ENCODE measurements at places on chromosomes 11 and 22.

GRCh38 chr11:3036419-3036818 is 20.8 kb downstream of the CARS1 start:
- DNase-seq, result no peak

DNA sequence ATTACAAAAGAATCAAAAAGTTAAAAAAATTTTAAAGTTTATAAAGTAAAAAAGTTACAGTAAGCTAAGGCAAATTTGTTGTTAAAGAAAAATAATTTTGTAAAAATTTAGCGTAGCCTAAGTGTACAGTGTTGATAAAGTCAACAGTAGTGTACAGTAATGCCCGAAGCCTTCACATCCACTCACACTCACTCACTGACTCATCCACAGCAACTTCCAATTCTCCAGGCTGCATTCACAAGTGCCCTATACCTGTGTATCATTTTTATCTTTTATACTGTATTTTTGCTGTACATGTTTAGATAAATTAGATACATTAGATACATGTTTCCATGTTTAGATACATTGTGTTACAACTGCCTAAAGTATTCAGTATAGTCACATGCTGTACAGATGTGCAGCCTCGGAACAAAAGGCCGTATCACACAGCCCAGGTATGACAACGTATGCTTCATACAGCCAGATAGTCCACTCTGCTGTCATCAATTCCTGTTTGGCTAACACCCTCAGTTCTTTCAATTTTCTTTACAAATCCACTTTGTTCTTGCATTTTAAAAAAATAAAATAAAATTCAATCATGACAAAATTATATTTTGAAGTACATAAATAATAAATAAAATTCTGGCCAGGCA is 80.7 kb downstream of the RBFOX2 start:
- DNase-seq, result no peak

DNA sequence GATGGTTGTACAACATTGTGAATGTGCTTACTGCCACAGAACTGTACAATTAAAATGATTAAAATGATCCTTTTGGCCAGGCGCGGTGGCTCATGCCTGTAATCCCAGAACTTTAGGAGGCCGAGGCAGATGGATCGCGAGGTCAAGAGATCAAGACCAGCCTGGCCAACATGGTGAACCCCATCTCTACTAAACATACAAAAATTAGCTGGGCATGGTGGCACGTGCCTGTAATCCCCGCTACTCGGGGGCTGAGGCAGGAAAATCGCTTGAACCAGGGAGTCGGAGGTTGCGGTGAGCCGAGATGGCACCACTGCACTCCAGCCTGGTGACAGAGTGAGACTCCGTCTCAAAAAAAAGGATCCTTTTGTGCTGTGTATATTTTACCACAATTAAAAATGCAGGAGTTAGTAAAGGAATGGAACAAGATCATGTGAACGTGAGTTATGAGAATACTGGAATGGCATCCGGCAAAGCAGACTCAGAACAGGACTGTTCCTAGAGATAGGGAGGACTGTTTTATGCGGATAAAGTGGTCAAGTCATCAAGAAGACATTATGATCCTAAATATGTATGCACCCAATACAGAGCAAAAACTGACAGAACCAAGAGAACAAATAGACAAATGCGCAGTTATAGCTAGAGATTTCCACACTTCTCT is 58.0 kb upstream of the CLDN5 start:
- no peak for DNase-seq

DNA sequence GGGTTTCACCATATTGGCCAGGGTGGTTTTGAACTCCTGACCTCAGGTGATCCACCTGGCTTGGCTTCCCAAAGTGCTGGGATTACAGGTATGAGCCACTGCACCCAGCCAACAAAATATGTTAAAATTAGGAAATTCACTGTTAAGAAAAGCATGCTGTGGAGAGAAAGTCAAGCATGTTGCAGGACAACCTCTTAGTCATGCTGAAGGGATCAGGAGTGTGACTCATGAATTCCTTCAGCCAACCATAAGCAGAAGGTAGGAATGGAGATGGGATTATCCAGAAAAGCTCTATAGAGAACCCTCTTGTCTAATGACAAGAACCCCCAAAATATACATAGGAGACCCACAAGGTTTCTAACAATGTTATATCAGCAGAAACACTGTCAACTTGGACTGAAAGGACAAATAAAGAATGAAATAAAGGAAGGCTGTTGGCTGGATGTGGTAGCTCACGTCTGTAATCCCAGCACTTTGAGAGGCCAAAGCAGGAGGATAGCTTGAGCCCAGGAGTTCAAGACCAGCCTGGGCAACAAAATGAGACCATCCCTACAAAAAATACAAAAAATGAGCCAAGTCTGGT is 16.0 kb downstream of the MRTFA start:
- no peak for DNase-seq

GRCh38 chr11:15145615-15146014 is 30.9 kb downstream of the INSC start:
- no peak for DNase-seq

- no peak for DNase-seq
Observed at GRCh38 chr11:42257534-42257933, 798.1 kb upstream of the LRRC4C start.

GRCh38 chr11:125416981-125417935 is 78.8 kb downstream of the FEZ1 start:
- no peak for DNase-seq

DNA sequence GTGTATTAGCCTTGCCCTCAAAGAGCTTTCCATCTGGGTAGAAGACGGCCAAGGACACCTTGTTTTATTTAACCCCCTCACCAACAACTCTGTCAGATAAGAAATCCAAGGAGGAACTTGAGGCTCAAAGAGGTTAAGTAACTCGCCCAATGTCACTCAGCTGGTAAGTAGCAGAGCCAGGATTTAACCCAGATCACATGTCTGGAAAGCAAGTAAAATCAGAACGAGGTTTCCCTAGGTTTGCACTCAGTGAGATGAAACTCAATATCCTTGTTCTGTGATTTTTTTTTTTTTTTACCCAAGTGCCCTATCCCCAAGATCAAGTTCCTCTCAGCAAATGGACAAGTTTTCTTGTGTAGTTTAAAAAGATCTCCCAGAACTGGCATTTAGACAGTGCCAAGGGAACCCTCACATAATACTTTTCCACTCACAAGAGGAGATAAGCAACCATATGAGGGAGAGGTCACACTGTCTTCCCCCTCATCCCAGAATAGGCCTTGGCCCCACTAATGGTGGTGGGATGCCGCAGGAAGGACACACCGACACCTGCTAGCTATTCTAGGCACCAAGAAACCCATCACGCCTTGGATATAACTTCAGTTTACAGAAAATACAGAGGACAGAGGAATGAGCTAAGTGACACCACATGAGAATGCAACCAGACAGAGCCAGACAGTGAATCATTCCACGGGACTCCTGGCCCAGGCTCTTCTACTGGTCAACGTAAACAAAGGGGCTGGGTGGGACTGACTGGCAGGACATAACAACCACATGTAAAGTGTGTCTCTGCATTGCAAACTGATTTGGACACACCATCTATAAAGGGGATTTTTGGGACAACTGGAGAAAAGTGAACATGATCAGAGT is 8.6 kb upstream of the ARAP1 start:
- no peak for DNase-seq

DNA sequence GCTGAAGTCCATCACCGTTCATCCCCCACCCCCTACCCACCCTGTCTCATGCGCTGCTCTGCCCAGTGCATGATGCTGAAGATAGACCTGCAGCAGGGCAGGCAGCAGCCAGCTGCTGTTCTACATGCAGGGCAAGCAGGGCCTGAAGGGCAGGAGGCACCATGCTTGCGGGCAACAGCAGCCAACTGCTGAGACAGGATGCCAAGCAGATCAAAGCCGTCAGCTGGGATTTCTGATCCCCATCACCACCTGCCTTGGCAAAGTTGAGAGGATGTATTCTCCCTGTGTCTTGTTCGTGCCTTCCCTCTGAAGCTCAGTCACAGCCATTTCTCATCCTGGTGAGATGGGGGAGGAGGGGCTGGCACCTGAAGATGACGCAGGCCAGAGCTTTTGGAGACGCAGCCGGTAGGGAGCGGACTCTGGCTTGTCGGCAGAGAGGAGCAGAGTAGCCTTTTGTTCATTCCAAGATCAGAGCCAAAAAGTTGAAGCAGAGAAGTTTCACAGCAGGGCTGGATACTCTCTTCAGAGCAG is 227.0 kb downstream of the GRIK4 start:
- DNase-seq, result no peak

- no peak for DNase-seq
Observed at GRCh38 chr11:57057561-57057960, 68.8 kb downstream of the OR5AK2 start.

DNA sequence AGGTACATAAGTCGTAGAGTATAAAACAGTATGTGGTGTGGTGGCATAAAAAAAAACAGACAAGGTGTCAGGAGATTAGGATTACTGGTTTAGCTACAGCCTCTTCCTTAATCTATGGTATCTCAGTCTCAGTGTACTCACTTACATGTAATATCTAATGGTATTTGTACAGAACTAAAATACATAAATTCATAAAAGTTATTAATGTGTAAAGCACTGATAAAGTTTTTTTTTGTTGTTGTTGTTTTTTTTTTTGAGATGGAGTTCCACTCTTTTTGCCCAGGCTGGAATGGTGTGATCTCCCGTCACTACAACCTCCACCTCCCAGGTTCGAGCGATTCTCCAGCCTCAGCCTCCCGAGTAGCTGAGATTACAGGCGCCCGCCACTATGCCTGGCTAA is 2.9 kb downstream of the PTS start:
- DNase-seq, result no peak

DNA sequence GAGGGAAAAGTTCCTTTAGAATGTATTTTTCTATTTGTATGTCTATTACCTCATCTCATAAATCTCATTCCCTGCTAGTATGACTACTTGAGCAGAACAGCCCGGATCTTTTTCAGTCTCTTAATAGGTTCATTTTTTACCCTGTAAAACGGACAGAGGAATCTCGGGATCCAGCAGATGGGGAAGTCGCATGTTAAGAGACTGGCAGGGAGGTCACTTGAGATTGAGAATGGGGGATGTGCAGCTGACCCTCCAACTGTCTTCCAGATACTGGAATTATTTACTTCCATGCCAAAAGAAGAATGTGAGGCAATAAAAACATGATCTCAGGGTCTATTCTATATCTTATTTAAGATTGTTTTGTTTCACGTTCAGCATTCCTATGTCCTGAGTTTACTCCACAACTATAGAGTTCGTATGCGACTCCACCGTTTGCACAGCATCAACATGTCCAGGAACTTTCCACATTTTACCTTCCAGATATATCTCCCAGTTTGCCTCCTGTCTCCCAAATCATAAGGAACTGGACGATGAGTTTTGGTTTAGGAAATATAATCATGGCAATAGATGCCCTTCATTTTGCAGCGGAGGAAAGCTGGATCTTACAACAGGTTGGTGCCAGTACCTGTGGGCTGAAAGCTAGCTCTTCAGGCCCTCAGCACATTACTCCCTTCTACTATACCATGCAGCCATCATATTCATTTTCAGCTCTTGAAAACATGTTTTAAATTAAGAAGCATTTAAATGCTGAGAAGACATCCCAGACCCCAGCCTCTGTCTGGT is 181.5 kb downstream of the MAML2 start:
- DNase-seq, result no peak

DNA sequence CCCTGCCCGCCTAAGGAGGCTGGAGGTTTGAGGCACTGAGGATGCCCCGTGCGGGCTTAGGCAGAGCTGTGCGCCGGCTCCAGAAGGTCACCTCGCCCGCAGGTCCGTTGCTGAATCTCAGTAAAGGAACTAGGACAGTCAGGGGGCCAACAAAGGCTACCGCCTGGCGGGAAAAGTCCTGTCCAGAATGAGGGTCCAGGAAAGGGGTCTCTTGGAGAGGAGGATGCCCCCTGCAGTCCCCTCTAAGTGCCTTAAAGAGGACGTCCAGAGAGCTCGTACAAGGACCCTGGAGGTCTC is 548 bp downstream of the PVALB start:
- DNase-seq, result no peak

GRCh38 chr11:2735053-2735589 is 35.3 kb upstream of the KCNQ1OT1 start:
- no peak for DNase-seq

DNA sequence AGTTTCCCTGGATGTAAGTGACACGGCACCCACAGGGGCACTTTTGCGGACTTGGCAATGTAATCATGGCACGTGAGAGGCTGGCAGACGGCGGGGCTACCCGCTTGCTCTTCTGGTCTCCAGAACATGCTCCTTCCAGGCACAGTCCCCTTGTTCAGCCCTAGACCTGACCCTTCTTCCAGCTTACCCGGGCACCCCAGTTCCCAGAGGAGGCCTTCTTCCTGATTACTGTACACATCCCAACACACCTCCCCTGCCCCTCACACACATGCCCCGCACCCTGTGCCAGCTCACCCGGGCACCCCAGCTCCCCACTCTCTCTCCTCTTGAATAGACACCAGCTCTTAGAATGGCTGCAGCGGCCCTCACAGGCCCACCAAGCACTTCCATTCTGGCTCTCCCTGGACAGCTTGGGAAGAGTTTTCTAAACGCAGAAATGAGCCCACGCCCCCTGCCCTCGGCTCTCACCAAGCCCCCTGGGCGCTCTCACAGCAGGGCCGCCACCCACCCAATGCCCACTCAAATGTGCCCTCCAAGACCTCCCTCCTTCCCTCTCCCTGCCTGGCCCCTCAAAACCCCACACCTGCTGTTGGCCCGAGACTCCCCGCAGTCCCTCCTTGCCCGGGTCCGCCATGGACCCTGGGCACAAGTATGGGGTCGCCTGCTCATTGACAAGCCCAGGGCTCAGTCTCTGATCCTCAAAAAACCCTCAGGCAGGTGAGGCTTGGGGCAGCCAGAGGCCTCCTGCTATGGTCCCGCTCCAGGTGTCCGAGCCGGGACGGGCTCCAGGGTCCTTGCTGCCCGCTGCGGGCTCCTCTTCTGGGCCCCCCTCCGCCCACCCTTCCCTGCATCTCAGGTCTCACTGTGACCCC is 88.5 kb downstream of the WNT7B start:
- DNase-seq, result no peak

DNA sequence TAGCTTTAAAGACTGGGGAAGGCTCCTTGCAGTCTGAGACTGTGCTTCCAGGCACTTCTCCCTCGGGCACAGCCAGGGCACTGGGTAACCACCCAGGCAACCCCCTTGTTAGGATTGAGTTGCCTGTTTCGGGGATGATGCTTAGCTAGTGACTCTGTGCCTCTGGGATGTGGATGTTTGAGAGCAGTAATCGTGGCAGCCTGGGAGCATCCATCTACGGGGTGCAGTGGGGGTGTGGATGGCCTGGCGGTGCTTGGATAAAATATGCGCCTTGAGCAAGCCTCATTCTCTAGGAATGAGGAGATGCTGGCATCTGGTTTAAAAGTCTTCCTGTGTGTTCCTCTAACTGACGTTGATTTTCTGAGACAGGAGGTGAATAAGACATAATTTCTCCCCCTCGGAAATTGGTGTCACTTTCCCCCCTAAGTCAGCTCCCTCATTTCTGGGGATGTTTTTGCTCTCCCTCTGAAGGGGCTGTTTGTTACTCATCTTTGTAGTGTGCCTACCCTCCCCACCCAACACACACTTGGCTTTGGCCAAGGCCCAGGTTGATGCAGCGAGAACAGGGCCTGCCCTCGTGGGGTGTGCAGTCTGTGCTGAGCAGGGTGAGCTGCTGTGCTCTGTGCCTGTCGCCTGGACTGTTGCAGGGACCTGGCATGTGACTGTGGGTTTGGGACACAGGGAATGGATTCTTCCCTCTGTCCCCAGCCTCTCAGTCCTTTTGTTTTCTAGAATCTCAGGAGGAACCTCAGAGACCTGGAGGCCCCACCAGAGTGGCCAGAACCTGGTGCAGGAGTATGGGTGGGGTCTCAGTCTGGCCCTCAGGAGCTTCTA is 2.0 kb downstream of the GNAZ start:
- DNase-seq, result no peak

- no peak for DNase-seq
Observed at GRCh38 chr11:95121698-95122097, 32.1 kb downstream of the ENDOD1 start.
